ENCODE measurements at places on chromosomes 6 and 20.

DNA sequence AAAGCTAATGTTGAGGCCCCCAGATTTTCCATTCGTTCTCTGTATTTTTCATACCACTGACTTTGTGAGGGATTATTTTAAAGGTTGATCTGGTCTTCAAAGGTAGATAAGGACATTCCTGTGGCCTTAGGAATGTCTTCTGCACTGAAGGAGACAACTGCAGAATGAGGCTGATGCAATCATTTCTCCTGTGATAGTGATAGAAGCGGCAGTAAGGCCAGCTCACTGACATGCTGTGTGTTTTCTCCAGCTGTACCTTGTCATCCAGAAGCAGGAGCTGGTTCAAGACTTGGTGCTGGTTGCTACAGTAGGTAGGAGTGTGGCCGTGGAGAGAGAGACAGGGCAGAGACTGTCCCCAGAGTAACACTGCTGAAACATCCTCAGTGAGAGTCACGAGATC, 53.8 kb downstream of the DCBLD1 start:
- no peak for DNase-seq

DNA sequence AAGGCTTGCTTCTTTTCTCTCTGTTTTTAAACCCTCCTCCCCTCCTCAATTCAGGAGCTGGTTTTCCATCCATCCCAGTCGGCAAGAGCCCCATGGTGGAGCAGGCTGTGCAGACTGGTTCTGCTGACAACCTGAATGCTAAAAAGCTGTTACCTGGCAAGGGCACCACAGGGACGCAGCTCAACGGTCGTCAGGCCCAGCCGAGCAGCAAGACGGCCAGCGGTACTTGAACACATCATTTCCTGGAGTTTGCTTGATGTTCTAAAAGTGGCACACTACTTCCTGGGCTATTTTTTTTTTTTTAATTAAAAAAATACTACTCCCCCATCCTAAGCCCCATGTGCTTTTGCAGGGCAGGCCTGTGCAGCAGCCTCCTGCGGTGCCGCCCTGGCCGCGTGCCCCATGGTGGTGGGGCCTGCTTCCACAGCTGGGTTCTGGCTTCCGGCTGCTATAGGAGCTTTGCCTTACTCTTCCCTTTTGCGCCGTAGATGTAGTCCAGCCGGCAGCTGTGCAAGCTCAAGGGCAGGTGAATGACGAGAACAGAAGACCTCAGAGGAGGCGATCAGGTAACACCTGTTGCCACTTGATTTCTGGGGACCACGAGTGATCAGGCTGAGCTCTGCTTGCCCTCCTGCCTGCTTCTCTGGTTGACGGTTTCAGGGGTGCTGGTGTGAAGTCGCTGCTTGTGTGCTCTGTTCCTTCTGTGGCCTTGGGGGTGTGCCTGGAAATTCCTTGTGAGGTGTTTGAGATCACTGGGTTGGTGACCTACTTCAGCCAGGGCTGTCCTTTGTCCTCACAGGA, 7.7 kb downstream of the LSM14B start:
- no peak for DNase-seq

- no peak for DNase-seq
Observed at GRCh38 chr6:45666846-45667245, 289.1 kb upstream of the SUPT3H start.

DNA sequence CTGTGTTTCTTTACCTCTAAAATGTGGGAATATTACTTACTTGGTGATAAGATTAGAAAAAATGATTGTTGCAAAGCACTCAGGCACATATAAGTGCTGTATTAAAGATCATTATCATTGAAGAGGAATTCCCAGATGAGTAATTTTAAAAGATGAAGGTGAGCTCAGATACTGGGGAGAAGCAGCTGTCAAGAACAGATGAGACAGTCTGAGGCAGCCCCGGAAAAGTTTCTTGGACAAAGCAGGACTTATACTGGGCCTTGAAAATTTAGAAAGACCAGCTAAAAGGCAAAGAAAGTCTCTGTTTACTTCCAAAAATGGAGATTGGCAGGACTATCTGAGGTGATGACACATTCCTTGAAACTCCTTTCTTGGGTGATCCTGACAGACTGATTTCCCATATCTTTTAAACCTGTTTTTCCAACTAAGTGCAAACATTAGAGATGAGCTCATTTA, 93.8 kb upstream of the MARCKS start:
- no peak for DNase-seq

DNA sequence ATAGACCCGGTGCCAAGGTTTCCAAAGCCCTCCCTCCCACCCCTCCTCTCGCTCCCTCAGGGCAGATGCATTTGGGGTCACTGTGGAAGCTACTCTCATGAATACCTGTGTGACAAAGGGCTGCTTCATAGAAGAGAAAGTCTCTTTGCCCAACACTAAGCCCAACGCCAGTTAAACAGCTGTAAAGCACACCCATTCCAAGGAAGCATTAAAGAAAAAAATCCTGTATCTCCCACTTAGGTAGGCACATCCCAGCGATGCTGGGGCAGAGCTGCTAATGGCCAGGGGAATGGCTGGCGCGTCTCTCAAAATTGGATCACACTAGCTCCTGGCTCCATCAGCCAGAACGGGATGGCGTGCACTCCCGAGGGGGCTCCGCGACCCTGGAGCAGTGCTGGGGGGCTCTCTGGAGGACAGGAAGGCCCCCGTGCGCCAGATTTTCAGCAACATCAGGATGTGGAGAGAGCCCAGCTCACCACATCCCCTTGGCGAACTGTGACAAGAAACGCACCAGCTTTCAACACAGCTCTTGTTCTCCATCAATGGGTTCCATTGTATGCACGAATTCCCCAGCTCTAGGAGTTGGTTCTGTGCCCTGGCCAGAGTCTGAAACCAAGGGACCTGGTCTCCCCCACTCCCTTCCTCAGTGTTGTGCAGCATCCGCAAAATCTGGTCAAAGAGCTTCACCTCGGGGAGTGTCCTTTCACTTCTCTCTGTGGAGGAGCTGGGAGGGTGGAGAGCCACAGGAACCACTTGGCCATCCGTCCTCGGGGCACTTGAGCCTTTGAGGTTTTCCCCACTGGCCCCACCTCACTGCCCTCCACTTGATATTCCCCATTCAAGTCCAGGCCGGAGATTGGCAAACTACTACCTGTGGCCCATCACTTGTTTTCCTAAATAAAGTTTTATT, 74.1 kb downstream of the TFAP2C start:
- DNase-seq, result no peak
